Smooth muscle cell of trachea (primary cell): ENCODE measurements at places on chromosomes 13 and 19. TPM values are rescaled to one million over a fixed set of nuclear protein-coding genes. Genes with fewer than 3 reads are reported as not detected.

Gene DAND5
- 0.29 TPM in 1 of 2 replicates, not detected in the other for total RNA-seq

Gene EBI3
- total RNA-seq: 0.83 TPM in 1 of 2 replicates, not detected in the other

Gene TMEM143
- total RNA-seq: 4.1 and 7.9 TPM in 2 replicates

Gene OR7C1
- total RNA-seq: not detected in 2 replicates

Gene NRTN
- 0.50 TPM in 1 of 2 replicates, not detected in the other for total RNA-seq

Gene PSMD8
- total RNA-seq: 302 and 326 TPM in 2 replicates

Gene GJB6
- not detected in 2 replicates for total RNA-seq

Gene ZNF223
- 6.3 and 9.3 TPM in 2 replicates for total RNA-seq

Gene CEACAM3
- not detected in 2 replicates for total RNA-seq

Gene AZU1
- under 0.01 TPM in 1 of 2 replicates, not detected in the other for total RNA-seq

Gene PNMA8A
- total RNA-seq: 2.5 and 17.3 TPM in 2 replicates

Gene PDE4A
- 6.3 and 8.7 TPM in 2 replicates for total RNA-seq

Gene ZNF418
- total RNA-seq: 9.4 and 10.3 TPM in 2 replicates
